K562 (cell line): ENCODE measurements at places on chromosomes 4 and X. TPM values are rescaled to one million over a fixed set of nuclear protein-coding genes. Genes with fewer than 3 reads are reported as not detected.

DNA sequence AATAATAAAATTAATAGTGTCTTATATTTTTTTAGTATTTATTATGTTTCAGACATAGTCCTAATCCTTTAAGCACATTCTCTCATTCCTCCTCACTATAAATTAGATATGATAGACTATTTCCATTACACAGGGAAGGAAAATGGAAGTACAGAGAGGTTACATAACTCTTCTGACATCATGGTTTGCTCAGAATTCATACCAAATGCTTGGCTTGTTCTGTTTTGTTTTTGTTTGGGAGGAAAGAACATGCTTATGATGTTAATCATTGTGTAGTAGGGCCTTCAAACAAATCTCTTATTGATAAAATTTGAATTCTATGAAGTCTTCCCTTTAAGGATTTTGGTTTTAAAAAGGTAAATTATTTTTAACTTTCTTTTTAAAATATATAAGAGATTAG lies 59.5 kb downstream of the RXFP1 start:
- no peak overlapping the region for H3K4me3 ChIP-seq
- no peaks in the 10 kb centered on the region for H3K36me3 ChIP-seq

- no peak overlapping the region for H3K4me3 ChIP-seq
- no peak for DNase-seq
- H3K36me3 ChIP-seq: no peaks in the 10 kb centered on the region
- no peak overlapping the region for H3K27ac ChIP-seq
- H3K27me3 ChIP-seq: no peaks in the 10 kb centered on the region
- no peaks in the 10 kb centered on the region for H3K4me1 ChIP-seq
Observed at GRCh38 chr4:176261481-176261880, 7.5 kb downstream of the ASB5 start.

DNA sequence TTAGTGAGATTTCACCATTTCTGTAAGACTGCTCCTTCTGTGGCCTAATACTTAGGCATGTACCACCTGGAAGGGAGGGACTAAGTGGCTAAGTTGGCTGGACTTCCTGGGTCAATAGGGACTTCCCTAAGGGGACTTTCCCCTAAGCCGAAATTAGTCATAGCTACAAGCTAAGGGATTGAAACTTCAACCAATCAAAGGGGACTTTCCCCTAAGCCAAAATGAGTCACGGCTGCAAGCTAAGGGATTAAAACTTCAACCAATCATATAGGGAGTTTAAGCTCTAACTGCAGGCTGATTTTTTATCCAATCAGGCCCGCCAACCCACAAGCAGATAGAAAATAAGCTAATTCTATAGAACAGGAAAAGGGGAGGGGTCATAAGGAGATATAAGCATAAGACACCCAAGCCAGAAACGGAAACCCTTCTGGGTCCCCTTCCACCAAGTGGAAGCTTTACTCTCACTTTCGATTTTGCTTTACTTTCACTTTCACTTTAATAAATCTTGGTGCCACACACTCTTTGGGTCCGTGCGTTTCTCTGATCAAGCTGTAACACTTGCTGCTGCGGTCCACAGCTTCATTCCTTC lies 382.8 kb downstream of the KLHL4 start:
- H3K36me3 ChIP-seq: no peaks in the 10 kb centered on the region
- H3K27me3 ChIP-seq: no peaks in the 10 kb centered on the region
- DNase-seq: no peak

- H3K4me3 ChIP-seq: no peak overlapping the region
- no peak overlapping the region for H3K27ac ChIP-seq
- H3K27me3 ChIP-seq: no peaks in the 10 kb centered on the region
- H3K36me3 ChIP-seq: no peaks in the 10 kb centered on the region
- no peak for DNase-seq
Observed at GRCh38 chr4:167032871-167033270, 201.4 kb downstream of the SPOCK3 start.

DNA sequence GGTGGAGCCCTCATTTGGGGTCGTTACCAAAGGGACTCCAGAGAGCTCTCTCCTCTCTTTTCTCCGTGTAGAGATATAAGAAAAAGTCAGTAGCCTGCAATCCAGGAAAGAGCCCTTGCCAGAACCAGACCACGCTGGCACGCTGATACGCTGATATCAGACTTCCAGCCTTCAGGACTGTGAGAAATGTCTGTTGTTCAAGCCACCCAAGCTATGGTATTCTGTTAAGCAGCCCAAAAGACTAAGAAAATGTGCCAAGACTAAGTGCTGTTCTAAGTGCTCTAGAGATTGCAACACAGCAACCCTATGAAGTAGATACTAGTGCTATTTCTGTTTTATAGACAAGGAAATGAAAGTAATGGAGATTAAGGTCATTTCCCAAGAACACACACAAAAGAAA lies 205.7 kb downstream of the CAMK2D start:
- no peak overlapping the region for H3K27ac ChIP-seq
- no peaks in the 10 kb centered on the region for H3K27me3 ChIP-seq
- H3K4me1 ChIP-seq: no peaks in the 10 kb centered on the region
- no peaks in the 10 kb centered on the region for H3K36me3 ChIP-seq
- H3K4me3 ChIP-seq: no peak overlapping the region
- no peak for DNase-seq

The ENPEP gene
- 0.01 TPM in 1 of 2 replicates, not detected in the other for polyA plus RNA-seq

GRCh38 chr4:126630230-126630629 lies 1002.5 kb upstream of the INTU start:
- no peak for DNase-seq
- peaks cover 43% of the 10 kb centered on the region; the same call in 2 of the 3 replicates for H3K36me3 ChIP-seq
- H3K4me1 ChIP-seq: no peaks in the 10 kb centered on the region
- no peak overlapping the region for H3K27ac ChIP-seq
- H3K4me3 ChIP-seq: no peak overlapping the region

The SASH3 gene
- polyA plus RNA-seq: 0.08 and 0.13 TPM in 2 replicates

DNA sequence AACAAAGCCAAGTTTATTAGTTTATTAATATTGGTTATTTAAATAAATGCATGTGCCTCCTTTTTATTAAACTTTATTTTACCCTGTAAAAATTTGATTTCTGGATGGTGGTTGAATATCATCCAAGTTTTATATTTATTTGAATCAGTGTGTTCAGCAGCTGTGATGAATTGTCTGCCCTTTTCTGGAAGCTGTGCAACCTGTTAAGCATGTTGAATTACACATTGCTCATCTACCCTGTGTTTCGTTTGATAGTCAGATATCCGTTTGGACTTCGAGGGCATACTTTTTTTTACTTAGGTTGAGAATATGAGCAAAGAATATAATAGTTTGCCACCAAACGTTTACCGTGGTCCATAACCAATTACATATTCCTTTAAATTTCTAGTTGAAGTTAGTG lies 95.8 kb upstream of the TENM3 start:
- H3K27ac ChIP-seq: no peak overlapping the region
- H3K4me1 ChIP-seq: no peaks in the 10 kb centered on the region
- DNase-seq: no peak
- no peaks in the 10 kb centered on the region for H3K36me3 ChIP-seq
- H3K4me3 ChIP-seq: no peak overlapping the region

The ZNF157 gene
- polyA plus RNA-seq: not detected in 2 replicates

DNA sequence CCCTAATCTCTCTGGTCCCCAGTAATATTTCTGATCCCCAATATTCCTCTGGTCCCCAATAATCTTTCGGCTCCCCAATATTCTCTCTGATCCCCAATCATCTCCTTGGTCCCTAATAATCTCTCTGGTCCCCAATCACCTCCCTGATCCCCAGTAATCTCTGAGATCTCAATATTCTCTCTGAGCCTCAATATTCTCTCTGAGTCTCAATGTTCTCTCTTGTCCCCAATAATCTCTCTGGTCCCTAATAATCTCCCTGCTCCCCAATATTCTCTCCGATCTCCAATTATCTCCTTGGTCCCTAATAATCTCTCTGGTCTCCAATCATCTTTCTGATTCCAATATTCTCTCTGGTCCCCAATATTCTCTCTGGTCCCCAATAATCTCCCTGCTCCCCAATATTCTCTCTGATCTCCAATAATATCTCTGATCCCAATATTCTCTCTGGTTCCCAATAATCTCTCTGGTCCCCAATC lies 17.9 kb downstream of the P2RY8 start:
- H3K27ac ChIP-seq: no peak overlapping the region
- no peaks in the 10 kb centered on the region for H3K4me1 ChIP-seq
- no peaks in the 10 kb centered on the region for H3K27me3 ChIP-seq

DNA sequence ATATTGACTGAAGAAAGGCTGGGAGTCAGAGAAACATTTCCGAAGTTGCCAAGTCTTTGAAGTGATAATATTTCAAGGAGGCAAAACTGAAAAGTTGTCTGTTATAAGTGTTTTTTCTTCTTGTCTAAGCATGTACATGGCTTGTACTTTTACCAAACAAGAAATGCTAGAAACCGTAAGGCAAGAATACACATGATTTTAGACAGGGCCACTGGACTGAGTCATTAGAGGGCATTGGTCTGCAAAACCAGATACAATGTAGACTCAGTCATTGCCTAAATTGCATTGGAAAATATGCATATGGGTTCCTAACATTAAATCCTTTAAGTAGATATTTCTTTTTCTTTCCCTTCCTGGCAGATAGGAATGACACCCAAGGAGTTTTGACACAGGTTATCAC lies 284.9 kb upstream of the PUDP start:
- H3K4me1 ChIP-seq: no peaks in the 10 kb centered on the region
- H3K4me3 ChIP-seq: no peak overlapping the region
- H3K36me3 ChIP-seq: no peaks in the 10 kb centered on the region
- no peaks in the 10 kb centered on the region for H3K27me3 ChIP-seq

The CXorf38 gene
- polyA plus RNA-seq: 8.6 and 10.2 TPM in 2 replicates

- no peak overlapping the region for H3K4me3 ChIP-seq
- DNase-seq: no peak
- no peaks in the 10 kb centered on the region for H3K27me3 ChIP-seq
- no peaks in the 10 kb centered on the region for H3K36me3 ChIP-seq
Observed at GRCh38 chr4:66565801-66566200, 895.5 kb upstream of the EPHA5 start.
